Inflammatory macrophage (primary cell): ENCODE measurements at places on chromosomes 1 and 21.
A peak's percentile ranks its signal among the peaks of the same experiment; 100 is the strongest.

GRCh38 chr21:38927776-38928175 lies 122.0 kb downstream of the ETS2 start:
- DNase-seq, result no peak

- DNase-seq, result no peak
These were observed 19.8 kb upstream of the FAM110D start for GRCh38 chr1:26138974-26139558.

DNA sequence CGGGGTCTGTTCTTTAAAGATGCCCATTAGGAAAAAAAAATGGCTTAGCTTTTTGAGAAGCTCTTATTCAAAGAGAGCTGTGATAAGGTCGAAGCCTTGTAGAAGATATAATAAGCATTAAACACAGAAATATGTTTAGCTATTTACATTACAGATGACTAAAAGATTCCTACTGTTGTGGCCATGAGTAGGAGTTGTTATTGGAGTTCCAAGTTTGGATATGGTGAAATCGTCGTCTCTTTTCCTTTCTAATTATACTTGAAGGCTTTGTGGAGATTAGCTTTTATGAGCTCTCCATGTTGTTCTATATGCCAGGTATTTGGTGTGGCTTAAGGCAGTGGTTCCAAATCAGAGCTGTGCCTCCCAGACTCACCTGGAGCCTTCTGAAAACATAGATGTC lies 79.9 kb upstream of the LAMC2 start:
- no peak for DNase-seq

DNA sequence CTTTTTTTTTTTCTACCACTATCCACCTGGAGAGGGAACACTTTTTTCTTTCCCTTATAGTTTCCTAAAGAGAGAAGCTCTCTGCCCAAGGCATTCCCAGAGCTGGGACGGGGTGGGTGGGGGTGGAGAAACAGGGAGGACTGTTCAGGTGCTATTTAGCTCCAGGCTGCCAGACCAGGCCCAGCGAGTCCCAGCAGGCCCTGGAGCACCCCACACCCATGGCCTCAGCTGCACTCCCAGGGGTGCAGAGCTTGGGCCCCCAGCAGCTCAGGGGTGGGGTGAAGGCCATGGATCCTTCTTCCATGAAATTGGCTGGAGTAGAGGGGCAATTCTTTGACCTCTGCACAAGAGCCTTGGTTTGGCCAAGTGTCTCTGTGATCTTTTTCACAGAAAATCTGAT lies 4.1 kb downstream of the ETV3L start:
- DNase-seq, result no peak

DNA sequence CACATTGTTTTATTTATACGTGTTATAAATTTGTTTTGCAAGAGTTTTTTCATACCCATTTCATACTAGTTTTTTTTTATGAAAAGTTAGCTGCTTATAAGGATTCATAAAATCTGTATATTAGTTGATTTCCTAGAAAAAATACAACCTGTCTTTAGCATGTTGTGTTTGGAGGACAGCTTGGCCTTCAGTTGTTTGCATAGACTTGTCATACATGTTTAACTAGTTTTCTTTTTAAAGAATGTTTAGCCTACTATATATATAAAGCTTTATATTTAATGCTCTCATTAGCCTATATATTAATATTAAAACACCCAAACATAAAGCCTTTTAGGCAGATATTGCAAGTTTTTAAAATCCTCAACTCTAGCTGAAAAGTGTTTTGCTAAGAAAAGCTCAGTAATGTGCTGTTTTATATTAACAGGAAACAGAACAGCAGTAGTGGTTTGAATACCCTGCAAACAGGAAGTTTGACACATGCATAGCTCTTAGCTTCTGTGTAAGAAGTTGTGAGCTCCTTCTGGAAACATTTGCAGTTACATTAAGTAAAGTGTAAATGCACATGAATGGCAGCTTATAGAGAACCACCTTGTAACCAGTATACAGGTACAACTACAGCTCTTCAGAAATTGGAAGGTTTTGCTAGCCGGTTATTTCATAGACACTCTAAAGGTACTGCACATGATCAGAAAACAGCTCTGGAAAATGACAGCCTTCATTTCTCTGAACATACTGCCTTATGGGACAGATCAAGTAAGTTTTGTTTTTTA lies at the start of gene PRKACB:
TSS of gene PRKACB (plus strand) at position 476 of the 770 bp plus-strand sequence. CDS start at position 567, 91 bp downstream.
- DNase-seq, result peak; percentile 84

DNA sequence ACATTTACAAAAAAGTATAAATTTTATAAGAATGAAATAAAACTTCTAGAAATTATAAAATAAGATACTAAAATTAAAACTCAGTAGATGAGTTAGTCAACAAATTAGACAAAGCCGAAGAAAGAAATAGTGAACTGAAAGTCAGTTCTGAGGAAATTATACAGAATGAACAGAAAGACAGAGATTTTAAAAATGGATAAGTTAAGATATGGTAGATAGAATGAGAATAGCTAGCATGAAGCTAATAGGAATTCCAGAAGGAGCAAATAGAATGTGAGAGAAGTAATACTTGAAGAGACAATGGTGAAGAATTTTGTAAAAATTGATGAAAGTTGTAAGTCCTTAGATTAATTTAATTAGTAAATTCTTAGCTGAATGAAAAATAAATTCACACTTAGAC lies 430.4 kb upstream of the RUNX1 start:
- DNase-seq, result no peak

DNA sequence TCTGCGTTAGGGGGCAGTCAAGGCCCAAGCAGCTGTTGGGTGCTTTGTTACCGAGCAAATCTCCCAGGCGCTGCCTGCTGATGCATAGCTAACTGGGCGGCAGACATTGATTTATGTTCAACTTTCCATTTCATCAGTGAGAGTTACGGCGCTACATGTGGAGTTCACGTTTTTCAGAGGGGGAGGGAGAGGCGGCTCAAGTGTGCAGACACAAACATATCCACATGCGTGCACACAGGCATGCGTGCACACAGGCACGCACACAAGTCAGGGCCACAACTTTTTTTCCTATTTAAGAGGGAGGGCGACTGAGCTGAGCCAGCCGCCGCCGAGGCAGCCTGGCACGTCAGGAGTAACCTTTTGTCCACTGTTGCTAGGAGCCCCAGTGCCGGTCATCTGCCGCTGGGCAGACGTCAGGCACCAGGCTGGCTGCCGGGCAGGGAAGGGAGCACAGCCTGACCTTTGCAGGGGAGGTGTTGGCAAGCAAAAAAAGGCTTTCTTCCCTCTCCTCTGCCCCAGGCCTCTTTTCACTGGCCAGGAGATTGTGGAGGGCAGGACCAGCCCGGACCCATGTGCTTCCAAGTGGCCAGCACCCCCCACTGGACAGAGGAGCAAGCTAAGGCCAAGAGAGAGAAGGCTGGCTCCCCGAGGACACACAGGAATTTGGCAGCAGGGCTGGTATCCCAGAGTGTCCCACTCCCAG lies 73.3 kb downstream of the MRPL37 start:
- DNase-seq, result no peak

GRCh38 chr1:185292237-185292636 lies 24.8 kb downstream of the IVNS1ABP start:
- DNase-seq, result peak; percentile 72

DNA sequence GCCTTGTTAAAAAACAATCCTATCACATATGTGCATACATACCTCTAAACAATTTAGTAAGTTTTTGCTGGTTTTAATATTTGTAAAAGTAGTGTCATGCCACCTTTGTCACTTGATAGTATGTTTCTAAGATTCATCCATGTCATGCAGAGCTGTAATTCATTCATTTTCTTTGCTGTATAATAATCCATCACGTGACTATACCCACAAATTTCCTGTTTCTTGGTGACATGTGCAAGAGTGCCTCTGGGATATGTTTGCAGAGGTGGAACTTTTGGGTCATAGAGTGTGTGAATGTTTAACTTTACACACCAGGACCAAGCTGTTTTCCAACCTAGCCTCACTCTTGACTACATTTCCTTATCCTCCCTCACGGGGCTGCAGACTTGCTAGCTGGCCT lies 62.9 kb downstream of the ZSCAN20 start:
- no peak for DNase-seq

DNA sequence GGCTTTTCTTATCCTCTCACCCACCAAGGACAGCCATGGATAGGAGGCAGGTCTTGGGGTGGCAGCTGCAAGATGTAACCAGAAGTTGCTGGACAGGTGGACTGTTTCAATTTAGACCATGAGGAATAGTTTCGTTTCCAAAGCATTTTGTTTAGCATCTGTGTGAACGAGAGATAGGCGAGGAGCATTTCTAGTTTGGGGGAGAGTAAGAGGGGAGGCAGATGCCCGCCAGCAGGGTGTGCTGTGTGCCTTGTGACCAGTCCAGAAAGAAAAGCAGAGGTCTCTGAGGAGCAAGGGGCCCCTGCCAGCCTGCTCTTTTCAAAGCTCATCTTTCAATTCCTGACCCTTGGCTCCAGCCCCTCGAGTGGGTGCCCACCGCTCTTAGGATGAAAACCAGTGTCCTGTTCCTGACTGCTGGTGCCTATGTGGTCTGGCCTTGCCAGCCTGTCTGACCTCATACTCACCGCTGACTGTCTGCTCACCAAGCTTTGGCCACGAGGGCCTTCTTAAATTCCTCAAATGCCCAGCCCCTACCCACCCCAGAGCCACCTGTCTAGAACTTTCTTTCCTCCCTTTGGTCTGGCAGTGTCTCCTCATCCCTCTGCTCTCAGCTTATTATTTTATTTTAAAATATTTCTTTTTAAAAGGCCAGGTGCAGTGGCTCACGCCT lies 8.5 kb downstream of the SERINC2 start:
- no peak for DNase-seq

DNA sequence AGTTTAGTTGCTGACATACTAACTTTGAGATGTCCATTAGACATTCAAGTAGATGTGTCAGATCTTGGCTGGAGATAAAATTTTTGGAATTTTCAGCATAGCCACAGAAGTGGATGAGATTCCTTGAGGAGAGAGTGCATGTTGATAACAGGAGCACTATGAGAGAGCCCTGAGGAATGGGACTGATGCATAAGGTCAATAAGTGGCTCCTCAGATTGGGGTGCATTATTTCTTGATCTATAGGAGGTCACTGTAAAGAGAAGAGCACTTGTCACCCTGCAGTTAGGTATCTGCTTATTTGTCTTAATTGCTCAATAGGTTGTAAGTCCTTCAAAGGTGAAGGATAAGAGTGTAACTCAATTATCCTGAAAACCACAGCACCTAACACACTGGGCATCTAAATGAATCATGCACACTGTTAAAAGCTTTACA lies 52.0 kb upstream of the TACSTD2 start:
- no peak for DNase-seq

DNA sequence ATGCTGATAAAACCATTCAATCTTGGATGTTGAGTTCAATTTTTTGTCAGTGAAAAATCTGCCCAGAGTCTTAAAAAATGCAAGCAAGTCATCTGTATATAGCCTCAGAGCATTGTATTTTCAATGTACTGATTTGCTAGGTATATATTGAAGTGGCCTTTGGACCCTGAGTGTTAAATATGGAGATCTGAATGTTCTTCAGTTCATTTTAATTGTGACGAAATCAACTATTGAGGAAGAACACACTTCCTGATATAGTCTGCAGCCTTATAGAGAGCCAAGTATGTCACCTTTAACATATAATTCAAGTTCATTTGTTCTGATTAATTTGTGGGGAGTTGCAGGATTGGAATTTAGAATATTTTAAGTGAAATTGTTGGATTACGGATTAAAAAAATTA lies 128.1 kb downstream of the ST6GALNAC3 start:
- DNase-seq, result no peak

- peak; percentile 19 for DNase-seq
These were observed 273.4 kb upstream of the CACYBP start for GRCh38 chr1:174726167-174726879.

GRCh38 chr1:59979666-59980065 lies 53.1 kb upstream of the CYP2J2 start:
- no peak for DNase-seq

GRCh38 chr1:29767769-29768425 lies 531.6 kb downstream of the PTPRU start:
- DNase-seq, result no peak

GRCh38 chr1:207969528-207969927 lies 58.6 kb upstream of the CD34 start:
- DNase-seq, result no peak
